Fibroblast of skin of left quadriceps (primary cell): ENCODE measurements at places on chromosomes 5 and 9.

GRCh38 chr9:120830151-120830550 is 12.6 kb downstream of the PSMD5 start:
- DNase-seq = no peak

DNA sequence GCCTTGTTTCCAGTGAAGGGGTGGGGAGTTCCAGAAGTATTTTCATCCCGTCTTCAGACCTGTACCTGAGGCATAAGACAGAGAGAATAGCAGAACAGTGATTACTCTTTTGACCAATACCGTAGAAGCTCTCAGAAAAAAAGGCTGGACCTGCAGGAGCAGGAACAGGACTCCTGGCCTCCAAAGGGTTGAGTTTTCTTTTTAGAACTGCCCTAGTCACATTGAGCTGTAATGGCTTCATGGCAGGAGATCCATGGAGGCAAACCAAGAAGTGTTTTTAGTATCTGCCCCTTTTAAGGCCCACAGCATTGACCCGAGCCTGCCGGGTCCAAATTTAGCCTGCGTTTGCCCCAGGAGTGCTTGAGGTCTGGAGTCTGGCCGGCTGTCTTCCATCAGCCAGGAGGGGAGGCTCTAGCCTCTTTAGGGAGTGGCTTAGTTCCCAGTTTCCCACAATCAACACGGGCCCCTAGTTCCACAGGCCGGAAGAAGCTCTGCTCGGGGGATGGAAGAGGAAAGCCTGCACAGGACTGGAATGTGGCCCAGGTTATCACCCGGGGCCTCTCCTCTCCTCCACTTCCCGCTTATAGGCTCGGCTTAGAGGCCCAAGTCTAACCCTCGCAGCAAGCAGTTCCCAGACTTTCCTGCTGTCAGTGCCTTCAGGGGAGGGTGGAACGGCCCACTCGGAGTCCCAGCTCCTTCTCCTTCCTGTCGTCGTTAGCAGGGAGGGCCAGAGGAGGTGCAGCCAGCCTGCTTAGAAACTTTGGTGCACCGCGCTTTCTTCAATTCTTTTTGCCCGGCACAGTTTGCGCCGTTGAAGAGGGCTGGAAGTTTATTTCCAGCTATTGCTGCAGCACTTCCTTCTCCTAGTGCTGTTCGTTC is 80.7 kb downstream of the C9orf152 start:
- DNase-seq = no peak

- DNase-seq = no peak
These were observed 12.2 kb upstream of the MROH2B start for GRCh38 chr5:41083306-41083705.

DNA sequence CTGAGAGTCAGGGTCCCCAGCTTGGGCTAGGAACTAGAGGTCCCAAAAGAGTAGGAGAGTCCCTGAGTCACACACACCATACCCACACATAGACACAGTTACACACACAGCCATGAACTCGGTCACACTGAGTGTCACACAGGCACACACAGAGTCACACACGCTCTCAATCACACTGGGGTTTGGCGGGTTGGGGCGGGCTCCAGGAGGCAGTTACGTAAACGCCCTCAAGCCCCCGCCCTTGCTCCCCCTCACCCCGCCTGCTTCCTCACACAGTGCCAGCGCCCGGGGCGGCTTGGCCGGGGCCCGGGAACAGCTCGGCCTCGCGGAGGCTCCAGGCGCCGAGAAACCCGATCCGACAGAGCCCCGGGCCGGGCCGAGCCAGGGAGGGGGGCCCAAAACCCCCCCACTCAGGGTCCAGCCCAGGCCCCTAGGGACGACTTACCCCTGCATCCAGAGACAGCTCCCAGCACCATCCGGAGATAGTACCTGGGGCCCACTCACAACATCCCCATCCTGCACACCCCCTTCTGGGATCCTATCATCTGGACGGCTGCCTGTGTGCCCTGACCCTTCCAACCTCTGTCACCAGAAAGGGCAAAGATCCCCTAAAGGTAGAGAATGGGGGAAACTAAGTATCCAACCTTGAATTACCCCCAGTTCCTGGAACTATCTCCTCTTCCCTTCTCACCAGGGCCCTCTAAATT is 3.5 kb upstream of the CNTFR start:
- no peak for DNase-seq

DNA sequence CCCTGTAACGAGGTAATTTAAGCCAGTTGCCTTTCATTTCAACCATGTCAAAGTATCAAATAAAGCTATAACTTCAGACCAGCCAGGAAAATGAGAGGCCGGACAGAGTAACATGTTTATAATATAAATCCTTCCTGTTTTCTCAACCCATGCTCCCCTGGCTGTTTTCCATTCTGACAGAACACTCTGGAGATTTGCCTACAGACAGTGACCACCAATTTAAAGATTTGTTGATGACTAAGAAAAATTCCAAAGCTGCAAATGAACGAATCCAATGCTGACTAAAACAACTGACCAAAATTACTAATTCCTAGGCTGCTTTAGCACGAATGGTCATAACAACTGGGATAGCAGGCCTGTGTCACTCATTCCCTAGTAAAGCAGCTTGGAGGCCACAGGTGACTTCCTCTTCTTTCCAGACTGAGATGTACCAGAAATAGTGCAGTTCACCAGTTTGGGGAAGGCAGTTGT is 141.4 kb downstream of the AOPEP start:
- peak; percentile 87 for DNase-seq

GRCh38 chr5:1536871-1537602 is 13.3 kb upstream of the LPCAT1 start:
- DNase-seq = no peak

GRCh38 chr5:93364378-93364777 is 216.6 kb downstream of the NR2F1-AS1 start:
- no peak for DNase-seq

- peak; percentile 1 for DNase-seq
These were observed 363 bp downstream of the ZNF454 start for GRCh38 chr5:178941361-178941760.

DNA sequence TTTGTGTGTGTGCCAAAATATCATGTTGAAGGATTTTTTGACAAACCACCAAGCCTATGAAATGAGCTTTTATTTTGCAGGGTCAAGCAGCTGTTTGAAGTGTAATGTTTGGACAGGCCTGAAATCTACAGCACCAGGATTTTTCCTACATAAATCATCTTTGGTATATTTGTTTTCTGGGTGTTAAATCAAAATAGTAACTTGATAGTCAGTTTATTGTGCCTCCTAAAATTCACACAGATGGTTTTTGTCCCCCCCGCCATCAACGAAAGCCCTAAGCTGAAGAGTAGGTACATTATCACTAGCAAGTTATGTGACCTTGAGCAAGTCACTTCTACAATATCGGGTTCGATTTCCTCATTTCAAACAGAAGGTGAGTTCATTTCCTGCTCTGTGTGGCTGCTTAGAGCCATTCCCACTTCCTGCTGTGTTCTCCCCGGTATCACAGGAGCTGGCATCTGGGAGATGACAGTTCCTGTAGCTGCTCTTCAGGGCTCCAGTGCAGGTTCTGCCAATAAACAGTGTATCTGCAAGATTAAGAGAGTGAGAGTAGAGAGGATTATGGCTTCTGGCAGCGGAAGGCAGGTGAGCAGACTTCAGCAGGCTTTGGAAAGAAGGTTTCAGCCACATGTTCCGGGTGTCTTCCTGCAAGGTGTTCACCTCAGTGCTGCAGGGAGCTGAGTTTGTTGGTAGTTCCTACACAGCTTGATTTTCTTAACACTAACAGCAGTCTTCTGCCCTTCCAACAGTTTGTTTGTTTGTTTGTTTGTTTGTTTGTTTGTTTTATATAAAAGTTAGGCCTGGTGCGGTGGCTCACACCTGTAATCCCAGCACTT is 48.4 kb upstream of the GNE start:
- no peak for DNase-seq

- DNase-seq = no peak
These were observed 16.9 kb downstream of the SEMA4D start for GRCh38 chr9:89480825-89481537.

DNA sequence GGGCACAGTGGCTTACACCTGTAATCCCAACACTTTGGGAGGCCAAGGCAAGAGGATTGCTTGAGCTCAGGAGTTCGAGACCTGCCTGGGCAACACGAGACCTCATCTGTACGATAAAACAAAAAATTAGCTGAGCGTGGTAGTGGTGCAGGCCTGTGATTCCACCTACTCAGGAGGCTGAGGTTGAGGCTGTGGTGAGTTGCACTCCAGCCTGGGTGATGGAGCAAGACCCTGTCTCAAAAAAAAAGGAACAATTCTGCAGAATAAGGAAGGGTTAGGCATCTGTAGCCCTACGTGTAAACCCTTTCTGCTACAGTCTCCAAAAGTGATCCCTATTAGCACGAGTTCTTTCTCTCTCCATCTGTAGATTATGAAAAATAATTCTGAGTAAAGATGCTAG is 19.9 kb downstream of the CDC26 start:
- no peak for DNase-seq

DNA sequence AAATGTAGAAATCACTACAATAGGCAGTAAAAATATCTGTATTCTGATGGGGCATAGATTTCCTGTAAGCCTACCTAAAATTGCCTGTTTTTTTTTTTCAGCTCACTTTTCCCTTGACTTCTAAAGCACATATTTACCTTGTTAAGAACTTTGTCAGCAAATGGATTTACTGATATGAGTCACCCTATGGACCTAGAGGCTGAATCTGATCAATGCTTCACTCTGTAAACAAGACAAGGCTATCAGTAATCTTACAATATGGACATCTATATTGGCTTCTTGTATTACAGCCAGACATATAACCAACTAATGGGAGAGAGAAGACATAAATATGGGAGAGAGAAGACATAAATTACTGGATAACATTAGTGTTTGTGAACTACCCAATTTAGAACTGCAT is 792.7 kb upstream of the CHD1 start:
- no peak for DNase-seq

GRCh38 chr5:50441493-50441955 is 436 bp upstream of the EMB start:
- DNase-seq = no peak

GRCh38 chr9:137919095-137919465 is 41.5 kb downstream of the CACNA1B start:
- no peak for DNase-seq

- no peak for DNase-seq
These were observed 734 bp downstream of the SKP1 start for GRCh38 chr5:134175921-134176510.

DNA sequence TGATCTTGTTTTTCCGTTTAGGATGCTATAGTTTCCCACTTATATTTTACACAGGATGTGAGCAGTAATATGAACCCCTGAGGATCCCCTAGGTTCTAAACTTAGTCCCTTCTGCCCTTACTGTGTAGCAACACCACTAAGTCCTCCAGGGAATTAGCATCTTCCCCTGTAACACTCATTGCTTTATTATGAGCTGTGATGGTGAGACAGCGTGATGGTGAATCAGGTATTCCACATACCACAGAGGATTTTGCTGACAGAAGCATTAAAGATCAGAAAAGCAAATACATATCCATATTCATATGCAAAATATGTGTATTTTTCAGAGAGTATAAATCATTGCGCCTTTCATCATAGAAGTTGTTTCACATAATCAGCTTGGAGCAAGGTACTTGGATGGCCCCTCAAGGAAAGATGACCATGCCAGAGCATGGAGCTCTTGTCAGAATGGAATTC is 317.0 kb downstream of the ICE1 start:
- DNase-seq = no peak

GRCh38 chr5:148382961-148383360 is 797 bp upstream of the FBXO38 start:
- no peak for DNase-seq

- DNase-seq = no peak
These were observed 12.1 kb upstream of the PCDHB1 start for GRCh38 chr5:141039061-141039460.

DNA sequence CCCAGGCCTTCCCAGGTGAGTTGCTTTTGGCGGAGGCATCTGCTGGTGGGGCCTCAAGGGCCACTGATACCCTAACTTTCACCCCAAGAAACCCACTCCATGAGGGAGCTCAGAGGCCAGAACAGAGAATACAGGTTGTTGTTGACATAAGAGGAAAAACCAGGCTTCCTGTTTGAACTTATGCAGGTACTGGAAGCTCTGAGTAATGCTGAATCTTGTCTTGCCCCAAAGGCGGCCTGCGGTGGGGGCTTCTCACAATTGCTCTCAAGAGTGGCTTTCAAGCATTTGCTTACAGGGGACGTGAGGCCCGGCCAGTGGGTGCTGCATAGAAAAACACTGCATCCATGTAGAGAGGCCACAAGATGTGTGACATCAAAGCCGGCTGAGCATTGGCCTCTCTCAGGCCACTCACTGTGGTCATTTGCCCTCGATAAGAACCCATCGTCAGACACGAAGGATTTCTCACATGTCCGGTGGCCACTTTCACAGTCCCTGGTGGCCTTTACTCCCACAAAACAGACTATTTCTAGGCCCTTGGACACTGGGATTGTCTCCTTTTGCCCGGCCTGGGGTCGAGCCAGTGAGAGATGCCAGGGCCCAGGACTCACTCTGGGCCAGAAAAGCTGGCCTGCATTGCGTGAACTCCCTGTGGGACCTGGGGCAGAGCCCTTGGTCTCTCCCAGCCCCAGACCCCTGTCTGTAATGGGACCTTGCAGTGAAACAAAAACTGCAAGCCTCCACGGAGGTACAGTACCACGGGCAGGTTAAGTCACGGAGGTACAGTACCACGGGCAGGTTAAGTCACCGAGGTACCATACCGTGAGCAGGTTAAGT is 34.5 kb upstream of the TCF7 start:
- no peak for DNase-seq

GRCh38 chr5:39254671-39255070 is 35.3 kb upstream of the FYB1 start:
- DNase-seq = no peak

- peak; percentile 16 for DNase-seq
These were observed 1759.5 kb upstream of the C9orf72 start for GRCh38 chr9:29332789-29333188.

DNA sequence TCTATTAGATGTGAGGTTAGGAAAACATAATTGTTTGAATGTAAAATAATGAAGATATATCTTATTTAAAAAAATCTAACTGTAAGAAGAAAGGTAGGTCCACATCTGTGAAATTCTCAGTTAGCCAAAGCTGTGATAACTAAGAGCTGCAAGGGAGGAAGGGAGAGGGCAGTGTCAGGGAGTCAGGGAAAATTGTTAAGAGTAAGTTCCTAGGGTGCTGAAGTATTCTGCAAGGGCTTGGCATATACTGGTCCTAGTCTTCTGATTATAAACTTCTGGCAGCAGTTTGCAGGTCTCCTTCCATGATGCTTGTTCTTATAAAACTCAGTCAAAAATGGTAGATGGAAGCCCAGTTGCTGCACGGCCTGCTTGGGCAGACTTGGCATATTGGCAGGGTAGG is 233.2 kb downstream of the NMUR2 start:
- no peak for DNase-seq
